ENCODE measurements at places on chromosomes 7 and 10.

GRCh38 chr7:90025771-90026170 lies 128.5 kb upstream of the STEAP1 start:
- no peak for DNase-seq

- no peak for DNase-seq
Measured at GRCh38 chr7:71768450-71768849, 636.5 kb downstream of the GALNT17 start.

DNA sequence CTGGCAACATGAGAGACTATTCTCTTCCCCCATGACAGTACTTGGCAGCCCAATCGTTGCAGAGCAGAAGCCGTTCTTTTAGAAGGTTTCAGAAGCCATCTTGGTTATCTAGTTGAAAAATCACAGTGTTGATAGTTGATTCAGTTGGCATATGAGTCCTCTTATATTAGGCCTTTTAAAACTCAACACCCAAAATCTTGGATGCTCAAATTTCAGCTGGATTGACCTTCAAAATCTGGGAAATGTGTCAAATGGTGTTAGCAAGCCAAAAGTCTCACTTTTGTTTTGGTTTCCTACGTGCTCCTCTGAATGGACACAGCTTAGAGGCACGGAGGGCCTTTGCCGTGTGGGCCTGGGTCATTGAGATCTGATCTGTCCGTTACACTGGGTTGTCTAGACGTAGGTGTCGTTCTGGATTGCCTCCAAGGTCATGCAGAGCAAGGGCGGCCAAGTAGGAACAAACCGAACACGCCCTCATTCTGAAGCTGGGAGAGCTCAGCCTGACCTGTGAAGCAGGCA lies 59.3 kb upstream of the BMPER start:
- DNase-seq: no peak

DNA sequence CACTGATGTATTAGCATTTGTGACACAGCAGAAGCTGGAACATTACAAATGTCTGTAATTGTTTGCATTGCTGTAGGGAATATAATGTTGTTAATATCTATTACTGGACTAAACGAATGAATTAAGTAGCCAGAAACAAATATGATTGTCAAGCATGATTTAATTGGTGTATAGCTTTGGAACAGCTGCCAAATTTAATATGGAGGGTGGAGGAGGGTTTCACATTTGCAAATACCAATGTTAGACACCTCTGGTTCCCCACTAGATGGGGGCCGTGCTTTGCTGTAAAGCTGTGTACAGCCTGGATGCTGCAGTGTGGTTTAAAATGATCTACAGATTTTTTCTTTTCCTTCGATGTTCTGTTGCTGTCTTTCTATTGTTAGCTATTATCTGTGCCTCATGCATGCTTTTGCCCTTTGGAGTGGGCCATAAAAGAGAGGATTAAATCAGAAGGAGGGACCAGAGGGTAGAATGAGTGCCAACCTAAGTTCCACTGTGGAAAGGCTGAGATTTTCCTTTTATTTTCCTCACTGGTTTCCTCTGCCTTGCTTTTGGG lies 23.1 kb downstream of the DNAJB9 start:
- peak; percentile 19 for DNase-seq

GRCh38 chr10:124348801-124349200 lies 69.9 kb downstream of the OAT start:
- DNase-seq: no peak

GRCh38 chr10:77195101-77195500 lies 442.5 kb downstream of the KCNMA1 start:
- DNase-seq: no peak

GRCh38 chr7:29276199-29276598 lies 81.6 kb downstream of the CHN2 start:
- DNase-seq: no peak

GRCh38 chr7:78585980-78586379 lies 787.4 kb downstream of the PHTF2 start:
- no peak for DNase-seq

GRCh38 chr10:100750291-100751210 lies 5.2 kb downstream of the PAX2 start:
- no peak for DNase-seq

DNA sequence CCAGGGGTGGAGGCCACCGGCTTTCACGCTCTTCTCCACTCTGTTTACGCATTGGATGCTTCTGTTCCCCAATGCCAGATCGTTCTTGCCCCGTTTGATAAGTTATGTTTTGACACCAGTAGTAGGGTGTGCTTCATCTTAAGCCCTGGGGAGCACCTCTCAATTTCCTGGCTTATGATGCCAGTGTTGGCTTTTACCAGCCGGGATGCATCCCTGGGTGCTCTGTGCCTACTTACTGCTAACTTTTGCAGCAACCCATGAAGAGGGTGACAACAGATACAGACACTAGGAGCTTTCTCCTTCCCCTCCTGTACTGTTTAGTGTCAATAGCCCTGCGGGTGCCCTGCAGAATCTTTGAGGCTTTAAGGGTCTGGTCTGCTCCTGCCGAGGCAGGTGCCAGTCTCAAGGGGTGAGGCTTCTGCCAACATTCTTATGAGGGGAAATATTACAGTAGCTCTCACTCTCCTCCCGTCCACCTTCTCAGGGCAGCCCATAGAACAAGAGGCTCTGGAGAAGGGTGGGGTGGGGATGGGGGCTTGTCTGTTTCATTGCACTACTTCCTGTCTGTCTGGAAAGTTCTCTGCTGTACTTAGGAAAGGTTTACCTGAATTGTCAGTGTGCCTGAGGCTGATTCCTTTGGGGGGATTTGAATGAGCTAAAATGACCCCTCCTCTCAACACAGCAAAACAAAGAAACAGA lies 23.3 kb downstream of the ADCY1 start:
- no peak for DNase-seq

DNA sequence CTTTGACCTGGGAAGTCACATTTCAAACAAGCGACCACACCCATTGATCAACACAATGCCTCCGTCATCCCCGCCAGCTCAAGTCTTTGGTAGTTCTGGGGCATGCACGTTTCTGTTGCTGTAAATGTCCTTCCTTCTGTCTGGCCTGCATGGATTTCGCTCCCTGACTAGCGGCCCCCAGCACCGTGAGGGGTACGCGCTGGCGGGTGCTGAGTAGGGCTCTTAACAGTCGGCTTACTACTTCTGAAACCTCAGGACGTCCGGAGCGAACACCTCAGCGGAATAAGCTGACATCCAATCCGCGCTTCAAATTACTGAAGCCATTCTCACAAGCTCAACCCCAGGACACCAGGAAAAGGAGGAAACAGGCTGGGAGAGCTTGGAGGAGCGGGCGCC lies 505 bp downstream of the NUDCD3 start:
- DNase-seq: no peak

GRCh38 chr7:92177362-92177761 lies 1.6 kb downstream of the LRRD1 start:
- no peak for DNase-seq

GRCh38 chr7:137590071-137590755 lies 246.7 kb upstream of the PTN start:
- no peak for DNase-seq

GRCh38 chr7:133330085-133330484 lies 77.2 kb downstream of the EXOC4 start:
- no peak for DNase-seq

GRCh38 chr10:127977357-127978009 lies 70.6 kb downstream of the PTPRE start:
- DNase-seq: no peak

- peak; percentile 73 for DNase-seq
Measured at GRCh38 chr10:100185364-100186252, at the start of gene ERLIN1. Gene ERLIN1, minus strand, starts transcription at chr10:100186029. Its CDS starts 403 bp downstream, at chr10:100185626.

- no peak for DNase-seq
Measured at GRCh38 chr7:137577184-137577583, 233.7 kb upstream of the PTN start.

DNA sequence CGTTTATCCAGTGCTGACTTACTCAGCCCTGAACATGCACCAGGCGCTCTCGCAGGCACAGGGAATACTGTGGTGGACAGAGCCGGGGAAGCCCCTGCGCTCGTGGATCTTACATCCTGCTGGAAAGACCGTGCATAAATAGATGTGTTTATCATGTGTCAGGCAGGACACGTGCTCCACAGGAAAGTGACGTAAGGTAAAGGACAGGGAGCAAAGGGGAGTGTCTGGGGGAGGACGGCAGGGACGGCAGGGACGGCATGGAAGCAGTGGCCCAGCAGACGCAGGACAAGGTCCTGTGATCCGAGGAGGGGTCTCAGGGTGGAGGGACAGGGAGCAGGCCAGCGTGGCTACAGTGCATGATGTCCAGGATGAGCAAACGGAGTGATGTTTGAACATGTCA lies 410.5 kb downstream of the PAXIP1 start:
- DNase-seq: no peak

GRCh38 chr7:42831006-42831717 lies 80.7 kb downstream of the C7orf25 start:
- DNase-seq: no peak

DNA sequence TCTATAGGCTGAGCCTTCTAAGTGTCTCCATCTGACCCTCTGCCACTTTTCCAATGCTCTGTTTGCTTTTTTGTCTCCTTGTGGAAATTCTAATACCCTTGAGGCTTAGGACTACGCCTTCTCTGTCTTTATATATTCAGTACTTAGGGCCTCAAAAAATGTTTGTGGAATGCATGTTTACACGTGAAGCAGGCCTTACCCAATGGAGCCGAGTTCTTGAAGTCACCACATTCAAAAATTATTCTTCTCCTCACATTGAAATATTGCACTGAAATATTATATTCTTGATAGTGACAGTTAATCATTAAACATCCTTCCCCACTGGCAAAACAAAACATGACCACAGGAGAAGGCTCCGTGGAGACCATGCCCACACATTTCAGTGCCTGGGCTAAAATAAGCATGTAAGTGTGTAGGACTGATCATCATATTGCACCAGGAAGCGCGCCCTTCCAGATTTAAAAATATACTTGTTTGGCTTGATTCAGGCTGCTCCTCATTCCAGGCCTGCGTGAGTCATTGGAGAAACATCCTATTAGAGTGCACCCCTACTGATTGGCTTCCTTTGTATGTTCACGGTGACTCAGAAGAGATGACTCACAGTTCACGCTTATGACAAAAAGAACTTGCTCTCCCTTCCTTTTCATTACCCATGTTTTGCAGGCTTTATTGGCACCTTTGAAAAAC lies 307.4 kb upstream of the AOAH start:
- DNase-seq: peak; percentile 21

DNA sequence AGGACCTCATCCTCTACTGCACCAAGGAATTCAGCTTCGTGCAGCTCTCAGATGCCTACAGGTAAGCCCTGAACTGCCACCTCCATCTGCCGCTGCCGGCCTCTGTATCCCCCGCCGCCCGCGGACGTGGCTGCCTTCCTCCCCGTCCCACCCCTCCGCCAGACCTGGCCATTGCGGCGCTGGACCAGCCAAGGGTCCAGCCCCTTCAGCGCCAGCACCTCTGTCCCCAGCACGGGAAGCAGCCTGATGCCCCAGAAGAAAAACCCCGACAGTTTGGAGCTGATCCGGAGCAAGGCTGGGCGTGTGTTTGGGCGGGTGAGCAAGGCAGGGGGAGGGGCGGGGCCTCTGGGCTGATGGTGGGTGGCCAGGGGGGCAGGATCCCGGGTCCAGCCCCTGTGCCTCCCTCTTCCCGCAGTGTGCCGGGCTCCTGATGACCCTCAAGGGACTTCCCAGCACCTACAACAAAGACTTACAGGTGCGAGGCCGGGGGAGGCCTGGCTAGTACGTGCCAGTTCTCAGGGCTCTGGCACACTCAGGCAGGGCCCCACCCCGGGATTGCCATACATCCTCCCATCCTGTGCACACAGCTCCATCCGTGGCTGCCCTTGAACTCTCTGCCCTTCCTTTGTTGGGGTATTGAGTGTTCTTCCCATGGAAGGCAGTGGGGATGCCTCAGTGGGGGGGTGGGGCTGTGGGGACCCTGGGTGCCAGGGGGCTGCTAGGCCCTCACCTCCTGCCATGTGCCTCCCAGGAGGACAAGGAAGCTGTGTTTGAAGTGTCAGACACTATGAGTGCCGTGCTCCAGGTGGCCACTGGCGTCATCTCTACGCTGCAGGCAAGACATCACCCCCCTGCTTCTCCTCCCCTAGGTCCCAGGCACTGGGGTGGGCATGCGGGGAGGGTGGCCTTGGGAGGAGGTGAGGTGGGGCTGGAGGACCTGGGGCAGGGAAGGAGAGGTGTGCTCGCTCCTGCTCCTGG lies 13.5 kb downstream of the ASL start:
- DNase-seq: peak; percentile 19

DNA sequence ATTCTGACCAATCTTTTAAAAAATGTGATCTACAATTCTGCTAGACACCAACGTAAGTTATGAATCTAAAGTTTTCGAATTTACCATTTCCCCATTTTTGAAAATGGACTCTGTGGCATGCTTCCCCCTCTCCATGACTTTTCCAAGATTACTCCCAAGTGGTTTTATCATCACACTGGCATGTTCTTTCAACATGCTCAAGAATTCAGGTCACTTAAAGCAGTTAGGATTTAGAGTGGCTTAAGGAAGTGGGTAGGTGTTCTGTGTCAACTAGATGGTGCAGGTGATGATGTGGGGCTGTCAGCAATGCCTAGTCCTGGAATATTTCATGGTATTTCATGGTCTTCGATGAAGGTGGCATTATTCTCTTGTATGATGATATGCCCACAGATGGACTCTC lies 164.0 kb upstream of the ASAH2 start:
- no peak for DNase-seq

- no peak for DNase-seq
Measured at GRCh38 chr7:42575171-42575570, 336.7 kb downstream of the C7orf25 start.

DNA sequence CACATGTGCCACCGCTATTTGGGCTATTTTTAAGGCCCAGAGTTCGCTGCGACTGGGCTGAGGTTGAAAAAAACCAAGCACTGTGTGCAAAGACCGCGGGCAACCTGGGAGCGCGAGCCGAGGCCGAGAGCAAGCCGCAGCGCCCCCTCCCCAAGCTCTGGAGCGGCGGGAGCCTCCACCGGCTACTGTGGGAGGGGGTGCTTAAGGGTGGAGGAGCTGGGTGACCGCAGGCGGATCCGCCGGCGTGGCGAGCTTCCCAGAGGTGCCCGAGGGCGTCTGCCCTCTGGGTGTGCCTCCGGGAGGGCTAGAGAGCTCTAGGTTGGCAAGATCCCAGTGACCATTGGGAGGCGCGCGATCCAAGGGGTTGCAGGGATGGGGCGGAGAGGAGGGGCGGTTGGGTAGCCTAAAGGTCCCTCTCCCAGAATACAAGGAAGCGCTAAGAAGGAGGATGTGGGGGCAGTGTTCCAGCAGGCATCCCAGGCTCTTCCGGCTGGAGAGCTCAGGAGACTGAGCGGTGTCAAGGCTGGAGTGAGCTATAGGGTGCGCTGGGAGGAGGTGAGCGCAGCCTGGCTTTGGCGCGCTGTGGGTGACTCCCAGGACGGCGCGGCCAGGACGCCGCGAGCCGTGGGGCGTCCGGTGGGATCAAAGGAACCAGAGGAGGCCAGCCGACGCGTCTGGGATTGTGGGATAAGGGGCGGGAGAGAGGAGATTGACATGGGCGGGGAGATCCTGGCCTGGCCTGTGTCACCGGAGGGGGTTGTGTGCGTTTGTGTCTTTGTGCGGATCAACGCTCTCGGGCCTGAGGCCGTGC lies 8.0 kb downstream of the DLX5 start:
- peak; percentile 43 for DNase-seq

DNA sequence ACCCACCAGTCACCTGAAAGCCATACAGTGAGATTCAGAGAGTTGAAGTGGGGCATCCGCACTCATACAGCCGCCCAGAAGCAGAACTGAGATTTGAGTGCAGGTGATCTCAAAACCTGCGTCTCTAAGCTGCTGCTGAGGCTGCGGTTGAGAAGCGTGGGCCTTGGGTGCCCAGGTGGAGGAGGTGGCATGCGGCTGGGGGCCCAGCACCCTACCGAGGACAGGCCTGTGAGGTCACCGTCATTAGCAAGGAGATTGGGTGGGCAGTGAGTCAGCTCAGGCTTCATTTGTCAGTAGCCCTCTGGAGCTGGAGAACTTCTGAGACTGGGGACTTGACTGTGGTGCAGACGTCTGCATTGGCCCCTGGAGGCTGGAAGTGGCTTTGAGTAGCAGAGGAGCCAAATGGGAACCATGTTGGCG lies 29.8 kb downstream of the ZMIZ1 start:
- no peak for DNase-seq

Data from NCI-H2107 (cell line).